ENCODE measurements at places on chromosomes 12 and 14. TPM values are rescaled to one million over a fixed set of nuclear protein-coding genes. Genes with fewer than 3 reads are reported as not detected.

GNS gene
- 71.0 TPM for total RNA-seq

SDR9C7 gene
- 0.42 TPM for total RNA-seq

NGB gene
- 2.9 TPM for total RNA-seq

TMEM63C gene
- 1.4 TPM for total RNA-seq

GRCh38 chr12:27221625-27222387 is 22.3 kb upstream of the STK38L start:
- H3K27ac ChIP-seq = no peak overlapping the region
- no peaks in the 10 kb centered on the region for H3K27me3 ChIP-seq
- no peak for DNase-seq
- H3K4me1 ChIP-seq = peaks cover 9% of the 10 kb centered on the region

DNA sequence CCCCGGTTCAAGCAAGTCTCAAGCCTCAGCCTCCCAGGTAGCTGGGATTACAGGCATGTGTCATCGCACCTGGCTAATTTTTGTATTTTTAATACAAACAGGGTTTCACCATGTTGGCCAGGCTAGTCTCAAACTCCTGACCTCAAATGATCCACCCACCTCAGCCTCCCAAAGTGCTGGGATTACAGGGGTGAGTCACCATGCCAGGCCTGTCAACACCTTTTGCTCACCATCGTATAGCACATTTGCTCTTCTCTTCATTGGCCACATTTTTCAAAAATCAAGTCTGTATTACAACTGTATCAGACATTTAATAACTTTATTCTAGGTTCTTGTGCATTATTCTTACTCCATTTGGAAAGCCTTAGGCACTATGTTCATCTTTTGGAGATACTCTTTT is 50.3 kb downstream of the BCAT1 start:
- H3K27ac ChIP-seq = no peak overlapping the region
- no peak overlapping the region for H3K4me3 ChIP-seq
- H3K36me3 ChIP-seq = no peaks in the 10 kb centered on the region
- H3K27me3 ChIP-seq = peaks cover 6% of the 10 kb centered on the region
- peaks cover 17% of the 10 kb centered on the region for H3K4me1 ChIP-seq

DNA sequence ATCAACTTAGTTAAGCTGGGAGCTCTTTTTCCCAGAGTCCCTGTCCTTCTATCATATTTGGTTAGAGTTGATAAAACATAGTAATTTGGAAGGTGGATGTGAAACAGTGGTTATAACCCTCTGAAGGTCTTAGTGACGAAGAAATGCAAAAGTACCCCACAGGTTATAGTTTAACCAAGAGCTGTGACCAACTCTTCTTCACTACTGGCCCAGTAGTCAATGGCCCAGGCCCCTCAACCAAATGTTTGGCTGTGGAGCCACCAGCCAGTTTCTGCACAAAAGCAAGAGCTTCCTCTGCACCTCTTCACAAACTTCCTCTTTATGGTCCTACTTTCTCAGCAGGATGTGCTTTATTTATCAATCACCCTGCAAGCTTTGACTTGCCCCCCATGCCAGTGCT is 132.6 kb downstream of the BMP4 start:
- DNase-seq = no peak
- no peak overlapping the region for H3K4me3 ChIP-seq
- no peaks in the 10 kb centered on the region for H3K36me3 ChIP-seq
- H3K27me3 ChIP-seq = no peaks in the 10 kb centered on the region
- no peaks in the 10 kb centered on the region for H3K4me1 ChIP-seq
- H3K27ac ChIP-seq = no peak overlapping the region

DNA sequence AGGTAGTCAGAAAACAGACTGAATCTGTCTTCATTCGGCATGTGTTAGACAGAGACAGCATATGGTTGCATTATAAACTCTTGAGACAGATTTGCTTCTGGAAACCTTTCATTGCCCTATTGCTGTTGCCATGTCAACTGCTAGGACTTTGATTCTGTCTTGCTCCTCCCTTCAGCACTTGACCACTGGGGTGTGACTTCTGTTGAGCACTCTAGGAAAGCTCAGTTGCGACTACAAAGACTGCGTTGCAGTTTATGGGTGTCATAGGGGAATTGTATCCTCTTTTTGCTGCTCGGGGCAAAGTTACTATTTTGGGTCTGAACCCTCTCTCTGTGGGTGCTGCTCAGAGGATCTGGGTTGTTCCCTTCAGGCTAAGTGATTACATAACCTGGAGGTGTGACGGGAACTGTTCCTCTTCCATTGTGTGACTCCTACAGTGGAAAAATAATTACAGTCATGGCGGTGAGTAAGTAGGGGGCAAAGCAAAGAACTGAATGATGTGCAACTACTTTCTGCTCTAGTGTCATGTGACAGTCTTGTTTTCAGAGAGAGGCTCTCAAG is 44.3 kb upstream of the TRIM9 start:
- no peaks in the 10 kb centered on the region for H3K36me3 ChIP-seq
- no peaks in the 10 kb centered on the region for H3K27me3 ChIP-seq
- no peak overlapping the region for H3K4me3 ChIP-seq
- H3K4me1 ChIP-seq = peaks cover 5% of the 10 kb centered on the region
- no peak overlapping the region for H3K27ac ChIP-seq

GRCh38 chr12:51392556-51393237 is 1.5 kb upstream of the GALNT6 start:
- peak overlapping the region; percentile 54 for H3K4me3 ChIP-seq
- H3K36me3 ChIP-seq = no peaks in the 10 kb centered on the region
- no peak overlapping the region for H3K27ac ChIP-seq

- H3K27ac ChIP-seq = no peak overlapping the region
- H3K36me3 ChIP-seq = no peaks in the 10 kb centered on the region
- no peak for DNase-seq
- H3K4me3 ChIP-seq = no peak overlapping the region
- no peaks in the 10 kb centered on the region for H3K4me1 ChIP-seq
These were observed 21.0 kb downstream of the DIO3 start for GRCh38 chr14:101582294-101582693.

GRCh38 chr14:69268223-69268622 is 8.3 kb downstream of the GALNT16 start:
- H3K27me3 ChIP-seq = no peaks in the 10 kb centered on the region
- H3K27ac ChIP-seq = no peak overlapping the region
- no peak for DNase-seq
- peaks cover 11% of the 10 kb centered on the region for H3K4me1 ChIP-seq

Data from esophagus muscularis mucosa (tissue), 4 donors.